ENCODE measurements at places on chromosomes 1 and 21.

- DNase-seq: no peak
These were observed 119.2 kb downstream of the TM2D1 start for GRCh38 chr1:61605607-61606321.

DNA sequence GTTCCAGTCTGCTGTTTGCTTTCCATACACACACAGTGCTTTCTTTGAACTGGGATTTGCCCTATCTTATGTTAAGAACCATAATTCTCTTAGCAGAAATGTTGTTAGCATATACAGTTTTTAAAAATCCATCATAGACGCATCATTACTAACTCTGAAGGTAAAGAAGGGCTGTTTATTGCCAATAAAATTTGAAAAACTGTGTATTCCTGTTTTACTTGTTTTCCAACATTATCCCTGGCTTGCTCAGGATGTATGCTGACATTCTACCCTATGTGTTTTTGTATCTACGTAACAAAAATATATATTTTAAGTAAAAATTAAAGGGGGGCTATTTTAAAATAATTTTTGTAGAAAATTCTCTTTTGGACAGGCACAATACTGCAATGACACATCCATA lies 857.2 kb downstream of the BRINP3 start:
- no peak for DNase-seq

- DNase-seq: no peak
These were observed at the start of gene RNF186 for GRCh38 chr1:19814681-19815503. Gene RNF186, minus strand, starts transcription at chr1:19815283. Its CDS starts 182 bp downstream, at chr1:19815101.

DNA sequence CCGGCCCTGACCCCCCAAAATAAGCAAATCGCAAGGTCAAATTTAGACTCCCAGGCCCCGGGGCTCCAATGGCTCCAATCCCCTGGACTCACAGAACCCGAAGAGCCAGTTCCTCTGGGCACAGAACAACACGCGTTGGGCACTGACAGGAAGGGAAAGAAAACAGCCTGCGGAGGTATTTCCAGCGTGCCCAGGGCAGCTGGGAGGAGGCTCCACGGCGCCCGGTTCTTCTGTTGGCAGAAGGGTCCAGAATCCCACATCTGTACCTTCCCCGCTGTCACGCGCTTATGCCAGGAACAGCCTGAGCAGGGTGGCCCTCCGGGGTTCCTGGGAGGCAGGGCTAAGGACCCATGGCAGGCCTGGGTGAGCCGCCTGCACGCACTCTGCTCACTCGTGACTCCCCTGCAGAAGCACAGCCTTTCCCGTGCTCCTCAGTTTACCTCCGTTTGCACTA lies 85.5 kb downstream of the RIPK4 start:
- DNase-seq: no peak

DNA sequence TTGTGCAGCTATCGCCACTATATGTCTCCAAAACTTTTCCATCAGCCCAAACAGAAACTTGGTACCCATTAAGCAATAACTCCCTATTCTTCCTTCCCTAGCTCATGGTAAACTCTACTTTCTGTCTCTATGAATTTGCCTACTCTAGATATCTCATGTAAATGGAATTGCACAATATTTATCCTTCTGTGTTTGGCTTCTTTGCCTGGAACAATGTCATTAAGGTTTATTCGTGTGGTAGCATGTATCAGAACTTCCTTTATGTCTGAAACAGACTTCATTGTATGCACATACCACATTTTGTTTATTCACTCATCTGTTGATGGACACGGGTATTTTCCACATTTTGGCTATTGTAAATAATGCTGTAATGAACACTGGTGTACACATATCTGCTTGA lies 40.7 kb upstream of the CD34 start:
- DNase-seq: no peak

GRCh38 chr1:107430540-107431228 lies 289.8 kb downstream of the NTNG1 start:
- peak; percentile 32 for DNase-seq

DNA sequence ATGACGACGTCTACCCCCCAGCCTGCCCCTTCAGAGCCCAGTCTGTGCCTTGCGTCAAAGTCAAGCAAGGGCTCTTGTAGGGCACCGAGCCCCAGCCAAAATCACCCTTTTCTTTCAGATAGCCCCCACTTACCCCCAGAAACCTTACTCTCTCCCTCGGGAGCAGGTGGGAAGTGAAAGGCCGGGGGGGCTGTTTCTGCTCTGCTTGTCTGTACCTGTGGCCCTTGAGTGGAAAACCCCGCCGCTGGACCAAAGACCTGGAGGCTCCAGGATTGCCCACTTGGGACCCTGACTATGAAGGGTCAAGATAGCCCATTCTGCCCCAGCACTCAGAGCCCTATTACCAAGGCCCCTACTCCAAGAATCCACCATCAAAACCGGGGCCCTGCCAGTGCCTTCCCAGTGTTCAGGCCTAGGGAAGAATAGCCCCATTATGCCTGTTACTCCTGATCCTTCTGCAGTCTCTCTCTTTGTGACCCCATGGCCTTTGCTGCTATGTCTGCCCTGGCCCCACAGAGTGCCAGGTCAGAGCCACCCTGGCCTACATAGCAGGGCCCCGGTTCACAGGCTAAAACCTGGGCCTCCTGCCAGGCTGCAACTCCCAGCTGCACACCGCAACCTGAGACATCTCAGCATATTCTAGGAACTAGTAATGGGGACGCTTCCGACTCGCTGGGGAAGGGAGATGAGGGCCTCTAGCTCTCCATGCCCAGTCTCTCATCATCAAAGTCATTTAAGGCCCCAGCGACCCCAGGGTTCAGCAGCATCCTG lies 22.2 kb upstream of the HPDL start:
- no peak for DNase-seq

DNA sequence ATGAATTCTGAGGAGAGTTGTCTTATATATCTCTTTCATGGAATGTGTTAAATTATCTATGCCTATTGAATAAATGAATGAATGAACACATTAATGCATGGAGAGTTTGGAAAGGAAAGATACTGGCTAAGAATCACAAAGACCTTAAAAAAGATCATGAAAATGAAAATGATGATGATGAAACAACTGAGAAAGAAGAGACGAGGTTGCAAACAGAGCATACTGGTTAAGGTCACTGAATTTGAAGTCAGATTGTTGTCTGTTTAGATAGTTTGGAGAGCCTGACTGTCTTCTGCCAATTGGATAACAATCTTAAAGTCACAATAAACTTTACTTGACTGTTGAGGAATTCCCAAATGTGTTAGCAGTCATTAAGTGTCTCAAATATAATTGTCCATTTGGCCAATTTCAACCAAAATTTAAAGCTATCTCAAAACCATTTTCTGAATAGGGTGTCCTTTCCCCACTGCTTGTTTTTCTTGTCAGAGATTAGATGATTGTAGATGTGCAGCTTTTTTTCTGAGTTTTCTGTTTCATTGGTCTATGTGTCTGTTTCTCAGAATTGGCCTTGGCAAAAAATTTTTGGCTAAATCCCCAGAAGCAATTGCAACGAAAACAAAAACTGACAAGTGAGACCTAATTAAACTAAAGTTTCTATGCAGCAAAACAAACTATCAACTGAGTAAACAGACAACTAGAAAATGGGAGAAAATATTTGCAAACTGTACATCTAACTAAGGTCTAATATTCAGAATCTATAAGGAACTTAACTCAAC lies 132.2 kb downstream of the PTGER3 start:
- no peak for DNase-seq

DNA sequence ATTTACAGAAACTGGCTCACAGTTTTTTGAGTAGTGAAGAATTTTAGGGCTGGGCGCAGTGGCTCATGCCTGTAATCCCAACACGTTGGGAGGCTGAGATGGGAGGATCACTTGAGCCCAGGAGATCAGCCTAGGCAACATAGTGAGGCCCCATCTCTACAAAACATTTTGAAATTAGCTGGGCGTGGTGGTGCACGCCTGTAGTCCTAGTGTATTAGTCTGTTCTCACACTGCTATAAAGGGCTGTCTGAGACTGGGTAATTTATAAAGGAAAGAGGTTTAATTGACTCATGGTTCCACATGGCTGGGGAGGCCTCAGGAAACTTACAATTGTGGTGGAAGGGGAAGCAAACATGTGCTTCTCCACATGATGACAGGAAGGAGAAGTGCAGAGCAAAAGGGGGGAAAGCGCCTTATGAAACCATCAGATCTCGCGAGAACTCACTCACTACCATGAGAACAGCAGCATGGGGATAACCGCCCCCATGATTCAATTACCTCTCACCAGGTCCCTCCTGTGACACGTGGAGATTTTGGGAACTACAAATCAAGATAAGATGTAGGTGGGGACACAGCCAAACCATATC lies 24.4 kb upstream of the DYRK1A start:
- DNase-seq: no peak

DNA sequence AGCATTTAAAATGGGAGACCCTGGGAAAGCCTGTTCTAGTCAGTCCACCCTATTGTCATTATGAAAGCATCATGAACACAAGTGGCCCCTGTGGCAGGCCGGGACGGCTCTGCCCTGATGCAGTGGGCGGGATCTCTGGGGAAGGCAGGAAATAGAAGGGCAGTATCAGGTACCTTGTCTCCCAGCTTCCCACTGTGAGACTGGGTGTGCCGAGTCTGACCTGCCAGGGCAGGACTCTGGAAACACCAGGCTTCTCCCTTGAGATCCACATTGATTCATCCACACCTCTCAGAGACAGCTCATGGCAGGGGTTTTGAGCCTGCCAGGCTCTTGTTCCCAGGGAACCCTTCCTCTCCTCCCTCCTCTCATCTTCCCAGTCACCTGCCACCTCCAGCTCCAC lies 24.5 kb upstream of the GNPAT start:
- no peak for DNase-seq

DNA sequence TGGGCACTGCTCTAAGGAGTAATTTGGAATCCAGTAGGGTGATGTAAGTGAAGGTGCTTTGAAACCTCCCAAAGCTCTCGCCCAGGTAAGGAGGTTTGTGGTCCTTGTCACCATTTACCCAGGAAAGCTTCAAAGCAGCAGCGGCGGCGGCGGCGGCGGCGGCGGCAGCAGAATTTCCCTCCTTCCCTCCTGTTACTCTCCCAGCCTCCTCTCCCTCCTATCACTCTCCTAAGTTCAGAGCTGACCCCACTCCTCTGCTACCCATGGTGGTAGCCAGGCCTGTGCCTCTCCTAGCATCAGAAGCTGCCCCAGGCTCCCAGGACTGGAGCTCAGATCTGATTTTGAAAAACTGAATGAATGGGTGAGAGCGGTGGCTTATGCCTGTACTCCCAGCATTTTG lies 60.7 kb downstream of the ACBD3 start:
- no peak for DNase-seq

GRCh38 chr1:207342332-207342731 lies 20.9 kb downstream of the CD55 start:
- no peak for DNase-seq

DNA sequence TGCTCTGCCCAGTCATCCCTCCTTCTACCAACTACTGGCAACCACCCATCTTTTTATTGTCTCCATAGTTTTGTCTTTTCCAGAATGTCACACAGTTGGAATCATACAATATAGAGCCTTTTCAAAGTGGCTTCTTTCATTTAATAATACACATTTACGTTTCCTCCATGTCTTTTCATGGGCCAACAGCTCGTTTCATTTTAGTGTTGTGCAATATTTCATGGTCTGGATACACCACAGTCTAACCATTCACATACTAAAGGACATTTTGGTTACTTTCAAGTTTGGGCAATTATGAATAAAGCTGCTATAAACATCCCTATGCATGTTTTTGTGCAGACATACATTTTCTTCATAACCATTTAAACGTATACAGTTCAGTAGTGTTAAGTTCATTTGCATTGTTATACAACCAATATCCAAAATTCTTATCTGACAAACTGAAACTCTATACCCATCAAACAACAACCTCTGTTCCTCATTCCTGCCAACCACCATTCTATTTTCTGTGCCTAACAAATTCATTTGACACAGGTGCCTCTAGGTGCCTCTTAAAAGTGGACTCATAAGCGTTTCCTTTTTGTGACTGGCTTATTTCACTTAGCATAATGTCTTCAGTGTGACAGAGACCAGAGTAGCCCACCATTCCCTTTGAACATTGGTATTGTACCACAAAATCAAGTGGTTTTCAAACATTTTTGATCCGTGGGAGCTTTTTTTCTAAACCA lies 138.1 kb downstream of the NR5A2 start:
- no peak for DNase-seq

GRCh38 chr1:219298571-219299148 lies 125.0 kb downstream of the LYPLAL1 start:
- DNase-seq: no peak

DNA sequence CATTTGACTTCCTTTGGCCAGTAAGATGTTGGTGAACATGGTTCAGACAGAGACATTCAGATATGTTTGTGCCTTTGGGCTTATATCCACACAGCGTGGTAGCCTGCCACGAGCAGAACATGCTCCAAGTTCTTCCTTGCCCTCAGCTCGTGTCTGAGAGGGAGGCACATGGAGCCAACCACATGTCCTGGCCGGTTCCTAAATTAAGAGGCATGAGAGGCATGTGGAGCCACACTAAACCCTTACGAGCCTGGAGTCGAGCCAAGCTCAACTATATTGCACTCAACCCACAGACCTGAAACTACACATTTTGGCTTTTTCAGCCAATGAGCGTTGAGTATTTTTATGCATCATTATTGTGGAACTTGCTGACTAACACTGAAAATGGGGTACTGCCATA lies 133.7 kb upstream of the KCNK1 start:
- no peak for DNase-seq

DNA sequence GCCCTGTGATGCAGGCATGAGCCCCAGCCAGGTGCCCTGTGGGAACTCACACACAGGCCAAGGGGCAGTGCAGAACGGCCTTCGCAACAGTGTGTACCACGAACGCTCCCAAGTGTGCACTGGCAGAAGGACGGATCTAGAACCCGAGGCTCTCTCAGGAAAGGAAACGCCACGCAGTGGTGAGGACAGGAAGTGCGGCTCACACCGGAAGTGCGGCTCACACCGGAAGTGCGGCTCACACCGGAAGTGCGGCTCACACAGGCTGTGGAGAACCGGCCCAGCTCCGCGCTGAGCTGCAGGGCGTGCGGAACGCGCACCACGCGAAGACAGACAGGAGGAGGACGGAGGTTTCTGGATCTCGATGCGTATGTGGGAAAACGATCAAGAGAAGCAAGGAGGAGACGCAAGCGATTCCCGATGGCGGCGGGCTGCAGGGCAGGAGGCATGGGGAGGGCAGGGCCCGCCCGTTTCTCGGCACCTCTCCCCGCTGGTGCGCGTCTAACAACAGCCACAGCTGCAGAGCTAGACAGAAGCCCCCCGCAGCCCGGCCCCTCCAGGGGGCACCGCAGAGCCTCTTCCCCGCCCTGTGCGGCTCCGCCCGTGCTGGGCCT lies 35.9 kb upstream of the TMEM52 start:
- DNase-seq: no peak

DNA sequence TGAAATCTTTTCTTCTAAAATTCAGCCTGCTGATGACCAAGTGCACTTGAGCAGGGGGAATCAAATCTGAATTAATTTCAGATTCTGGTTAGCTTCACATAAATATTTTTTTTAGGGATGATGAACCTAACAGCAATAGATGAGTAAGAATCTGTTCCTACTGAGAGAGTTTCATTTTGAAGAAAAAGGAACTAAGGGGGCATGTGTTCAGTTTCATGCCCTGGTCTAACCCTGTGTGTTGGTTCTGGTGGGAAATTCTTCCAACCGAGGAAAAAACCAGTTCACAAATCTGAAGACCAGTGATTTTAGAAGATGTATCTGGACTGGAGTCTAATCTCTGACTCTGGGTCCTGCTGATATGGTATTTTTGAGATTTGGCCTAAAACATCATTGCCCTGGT lies 13.7 kb downstream of the SELL start:
- no peak for DNase-seq

- no peak for DNase-seq
These were observed 204.4 kb downstream of the PLA2G4A start for GRCh38 chr1:187032982-187033692.
